ENCODE measurements at places on chromosomes 5 and 9.

DNA sequence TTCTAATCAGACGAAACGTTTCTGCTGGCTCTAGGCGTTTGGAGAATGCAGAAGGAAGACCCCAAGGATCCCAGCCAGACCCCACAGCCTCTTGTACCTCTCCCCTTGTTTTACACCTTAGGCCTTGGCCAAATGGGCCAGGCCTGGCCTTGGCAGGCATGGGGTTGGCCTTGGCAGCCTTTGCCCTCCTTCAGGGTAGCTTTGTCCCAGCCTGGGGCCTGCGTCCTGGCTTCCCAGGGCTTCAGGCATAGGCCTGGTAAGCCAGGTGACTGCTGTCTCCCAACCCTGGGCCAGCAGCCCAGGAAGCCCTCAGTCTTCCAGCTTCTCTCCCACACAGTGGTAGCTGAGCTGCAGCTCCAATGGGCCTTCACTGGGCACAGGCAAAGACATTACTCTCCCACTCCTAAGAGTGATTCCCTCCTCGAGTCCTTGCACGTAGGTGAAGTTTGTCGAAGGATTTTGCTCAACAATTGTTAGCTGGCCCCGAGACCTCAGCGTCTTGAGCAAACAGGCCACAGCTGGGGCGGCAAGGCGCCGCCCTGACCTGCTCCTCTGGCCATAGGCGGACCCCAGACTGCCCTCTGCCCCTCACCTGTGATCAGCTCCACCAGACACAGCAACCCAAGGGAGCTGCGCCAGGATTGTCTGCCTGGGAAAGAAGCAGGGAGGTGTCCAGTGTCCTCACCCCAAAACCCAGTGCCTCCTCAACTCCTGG is 1.1 kb upstream of the PITX1 start:
- peaks cover 74% of the 10 kb centered on the region for H3K27me3 ChIP-seq
- no peaks in the 10 kb centered on the region for H3K36me3 ChIP-seq
- peak overlapping the region; percentile 71 for H3K4me3 ChIP-seq
- no peak for DNase-seq

DNA sequence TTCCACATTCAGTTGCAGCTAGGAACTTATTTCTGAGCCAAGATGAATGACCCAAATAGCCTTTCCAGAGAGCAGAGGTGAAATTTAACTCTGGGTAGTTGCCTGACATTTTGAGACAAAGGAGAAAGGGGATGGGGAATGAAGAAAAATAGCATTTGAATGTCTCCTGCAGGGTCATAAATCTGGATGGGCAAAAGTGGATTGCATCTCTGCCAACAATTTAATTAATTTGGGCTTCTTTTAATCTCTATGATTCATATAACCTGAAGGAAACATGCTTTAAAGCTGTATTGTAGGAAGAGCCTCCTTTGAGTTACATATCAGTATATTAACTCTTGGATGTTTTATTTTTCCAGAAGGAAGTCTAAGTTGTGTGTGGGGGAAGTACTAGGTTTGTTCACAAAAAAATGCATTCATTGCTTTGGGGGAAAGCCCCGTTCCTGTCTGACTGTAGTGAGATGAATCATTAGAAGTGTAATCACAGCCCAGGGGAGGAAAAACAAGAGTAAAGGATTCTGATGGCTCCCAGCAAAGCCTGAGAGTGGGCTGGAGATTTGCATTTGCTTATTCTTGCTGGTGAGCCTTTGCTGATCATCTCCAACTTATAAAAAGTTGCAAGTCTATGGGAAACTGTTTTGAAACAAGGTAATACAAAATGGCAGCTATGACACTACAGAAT is 133.0 kb upstream of the IQGAP2 start:
- H3K4me1 ChIP-seq: peaks cover 10% of the 10 kb centered on the region
- H3K4me3 ChIP-seq: no peak overlapping the region
- peaks cover 5% of the 10 kb centered on the region for H3K27me3 ChIP-seq
- no peaks in the 10 kb centered on the region for H3K36me3 ChIP-seq
- H3K27ac ChIP-seq: no peak overlapping the region
- no peak for DNase-seq

GRCh38 chr9:24901319-24901718 is 355.6 kb upstream of the IZUMO3 start:
- no peak for DNase-seq
- H3K27me3 ChIP-seq: no peaks in the 10 kb centered on the region
- H3K36me3 ChIP-seq: no peaks in the 10 kb centered on the region

DNA sequence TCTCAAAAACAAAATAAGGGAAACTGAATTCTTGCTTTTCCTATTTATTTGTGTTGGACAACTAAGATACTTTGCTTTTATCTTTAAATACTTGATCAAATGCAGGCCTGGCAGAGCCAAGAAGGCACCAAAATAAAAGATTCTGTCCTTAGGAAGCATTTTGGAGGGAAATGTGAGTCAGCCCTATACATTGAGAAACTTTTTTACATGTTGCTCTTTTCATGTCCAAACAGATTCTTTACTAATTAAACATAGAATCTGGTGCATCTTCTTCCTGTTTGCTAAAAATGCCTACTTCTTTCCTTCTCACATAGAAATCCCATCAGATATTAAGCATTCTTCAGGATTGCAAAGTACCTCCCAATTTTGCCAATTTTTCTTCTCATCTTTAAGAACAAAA is 1160.4 kb downstream of the EFNA5 start:
- H3K36me3 ChIP-seq: no peaks in the 10 kb centered on the region
- H3K27me3 ChIP-seq: no peaks in the 10 kb centered on the region
- H3K4me1 ChIP-seq: no peaks in the 10 kb centered on the region
- no peak overlapping the region for H3K4me3 ChIP-seq
- DNase-seq: no peak
- no peak overlapping the region for H3K27ac ChIP-seq

GRCh38 chr9:137168573-137168903 is 1.3 kb downstream of the LRRC26 start:
- peaks cover 100% of the 10 kb centered on the region for H3K27me3 ChIP-seq
- no peak overlapping the region for H3K27ac ChIP-seq
- DNase-seq: no peak
- H3K36me3 ChIP-seq: no peaks in the 10 kb centered on the region
- peak overlapping the region; percentile 54 for H3K4me3 ChIP-seq

- no peak overlapping the region for H3K4me3 ChIP-seq
- H3K27me3 ChIP-seq: no peaks in the 10 kb centered on the region
- H3K36me3 ChIP-seq: no peaks in the 10 kb centered on the region
- DNase-seq: no peak
These were observed 8.0 kb downstream of the BRD3 start for GRCh38 chr9:134059661-134060395.

- H3K27ac ChIP-seq: no peak overlapping the region
- H3K4me3 ChIP-seq: no peak overlapping the region
- no peak for DNase-seq
- H3K36me3 ChIP-seq: no peaks in the 10 kb centered on the region
- no peaks in the 10 kb centered on the region for H3K27me3 ChIP-seq
- H3K4me1 ChIP-seq: no peaks in the 10 kb centered on the region
These were observed 204.4 kb downstream of the SYK start for GRCh38 chr9:91006046-91006445.

- DNase-seq: no peak
- no peaks in the 10 kb centered on the region for H3K4me1 ChIP-seq
- H3K4me3 ChIP-seq: no peak overlapping the region
- no peaks in the 10 kb centered on the region for H3K27me3 ChIP-seq
These were observed 25.1 kb downstream of the GDNF start for GRCh38 chr5:37814699-37815098.

- DNase-seq: peak; percentile 91
- H3K36me3 ChIP-seq: no peaks in the 10 kb centered on the region
- H3K27me3 ChIP-seq: no peaks in the 10 kb centered on the region
- no peaks in the 10 kb centered on the region for H3K4me1 ChIP-seq
- H3K4me3 ChIP-seq: no peak overlapping the region
These were observed 34.1 kb upstream of the ADAMTS2 start for GRCh38 chr5:179379321-179379890.

DNA sequence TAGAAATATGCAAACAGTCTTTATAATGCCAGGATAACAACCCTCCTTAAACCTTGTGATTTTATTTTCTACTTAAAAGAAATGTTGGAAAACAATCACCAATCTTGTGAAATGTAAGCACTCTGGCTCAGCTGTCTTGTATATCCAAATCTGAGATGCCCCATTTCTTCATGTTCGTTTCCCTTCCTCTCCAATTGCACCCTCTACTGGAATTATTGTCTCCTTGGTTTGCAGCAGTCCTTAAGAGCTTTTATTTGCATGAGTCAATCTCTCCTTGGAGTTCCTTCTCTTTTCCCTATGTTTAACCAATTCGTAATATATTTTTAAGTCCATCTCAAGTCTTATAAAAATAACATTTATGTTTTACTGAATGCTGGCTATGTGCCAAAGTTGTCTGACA is 362.0 kb upstream of the CDH10 start:
- no peak overlapping the region for H3K4me3 ChIP-seq
- H3K36me3 ChIP-seq: no peaks in the 10 kb centered on the region
- no peak for DNase-seq
- H3K4me1 ChIP-seq: no peaks in the 10 kb centered on the region

GRCh38 chr9:97440160-97440559 is 28.3 kb downstream of the TDRD7 start:
- no peaks in the 10 kb centered on the region for H3K27me3 ChIP-seq
- DNase-seq: no peak
- H3K4me3 ChIP-seq: no peak overlapping the region
- H3K4me1 ChIP-seq: no peaks in the 10 kb centered on the region
- peaks cover 42% of the 10 kb centered on the region for H3K36me3 ChIP-seq

- no peak for DNase-seq
- no peak overlapping the region for H3K4me3 ChIP-seq
- H3K27ac ChIP-seq: no peak overlapping the region
- H3K4me1 ChIP-seq: no peaks in the 10 kb centered on the region
- H3K27me3 ChIP-seq: no peaks in the 10 kb centered on the region
These were observed 13.5 kb upstream of the IQGAP2 start for GRCh38 chr5:76389513-76390154.

DNA sequence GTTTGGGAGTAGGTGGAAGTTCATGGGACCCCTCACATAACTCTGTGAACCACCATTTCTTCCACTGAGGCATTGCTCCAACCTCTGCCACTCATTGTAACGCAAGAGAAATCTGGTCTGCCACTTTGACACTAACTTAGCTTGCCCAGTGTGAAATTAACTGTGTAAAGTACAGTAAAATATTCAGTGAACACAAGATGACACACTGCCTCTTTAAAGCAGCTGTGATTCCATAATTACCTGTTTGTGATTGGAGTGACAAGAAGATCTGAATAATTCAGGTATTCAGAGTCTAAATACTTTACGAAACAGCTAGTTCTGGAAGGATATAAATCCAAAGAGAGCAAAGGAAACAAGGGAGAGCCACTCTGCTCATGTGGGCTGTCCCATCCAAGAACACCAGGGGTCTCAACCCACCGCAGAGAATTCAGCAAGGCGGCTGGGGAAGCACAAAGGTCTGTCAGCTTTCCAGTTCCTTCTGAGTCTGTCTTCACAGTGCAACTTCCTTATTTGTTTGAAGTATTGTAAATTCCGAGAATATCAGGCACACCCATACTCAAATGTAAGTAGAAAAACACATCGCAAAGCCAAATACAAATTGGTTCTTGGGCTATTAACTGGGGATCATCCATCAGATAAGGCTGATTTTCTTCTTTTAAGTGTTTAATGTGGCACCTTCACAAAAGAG is 86.9 kb downstream of the GNAQ start:
- H3K27ac ChIP-seq: peak overlapping the region; percentile 74
- peaks cover 80% of the 10 kb centered on the region for H3K4me1 ChIP-seq
- no peak overlapping the region for H3K4me3 ChIP-seq
- H3K27me3 ChIP-seq: no peaks in the 10 kb centered on the region
- DNase-seq: no peak

DNA sequence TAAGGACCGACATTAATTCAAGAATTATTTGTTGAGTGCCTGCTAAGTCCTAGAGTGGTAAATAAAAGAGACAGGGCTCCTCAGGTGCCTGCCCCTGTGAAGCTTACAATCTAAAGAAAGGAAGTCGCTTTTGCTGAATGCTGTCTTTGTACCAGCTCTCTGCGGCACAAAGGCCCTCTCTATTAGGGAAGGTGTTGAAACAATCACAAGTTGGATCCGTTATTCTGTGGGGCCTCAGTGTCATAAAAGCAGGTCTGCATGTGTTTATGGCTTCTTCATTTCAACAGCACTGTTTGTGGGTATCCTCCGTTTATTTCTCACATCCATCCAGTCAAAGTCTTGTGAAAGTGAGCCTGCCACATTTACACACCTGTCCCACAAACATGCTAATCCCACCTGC is 7.0 kb upstream of the MVB12B start:
- no peaks in the 10 kb centered on the region for H3K4me1 ChIP-seq
- H3K4me3 ChIP-seq: no peak overlapping the region
- DNase-seq: no peak
- H3K36me3 ChIP-seq: no peaks in the 10 kb centered on the region

DNA sequence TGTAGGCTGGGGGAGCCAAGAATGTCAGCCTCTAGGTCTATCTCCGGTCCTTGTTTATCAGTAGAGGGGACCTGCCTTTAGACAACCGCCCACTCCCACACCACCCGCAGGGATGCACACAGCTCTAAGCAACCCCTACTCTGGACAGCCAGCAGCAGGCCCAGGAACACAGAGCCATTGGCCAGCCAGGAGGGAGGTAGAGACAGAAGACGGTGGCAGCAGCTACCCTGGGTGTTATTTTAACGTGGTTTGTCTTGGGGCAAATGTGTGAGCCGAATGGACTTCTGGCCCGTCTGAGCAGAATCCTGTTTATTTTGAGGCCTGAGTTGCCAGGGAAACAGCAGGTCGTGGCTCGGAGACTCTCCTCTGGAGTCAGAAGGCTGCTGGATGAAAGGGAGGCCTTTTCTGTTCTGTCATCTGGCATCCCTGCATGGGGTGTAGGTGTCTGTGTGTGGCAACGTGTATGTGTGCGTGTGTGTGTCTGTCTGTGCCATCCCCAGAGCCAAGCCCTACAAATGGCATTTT is 382 bp upstream of the FGF1 start:
- H3K27ac ChIP-seq: peak overlapping the region; percentile 75
- H3K4me1 ChIP-seq: peaks cover 30% of the 10 kb centered on the region
- H3K36me3 ChIP-seq: no peaks in the 10 kb centered on the region
- no peaks in the 10 kb centered on the region for H3K27me3 ChIP-seq

GRCh38 chr9:34580358-34580757 is 9.2 kb downstream of the CNTFR start:
- DNase-seq: no peak
- H3K36me3 ChIP-seq: no peaks in the 10 kb centered on the region
- peaks cover 22% of the 10 kb centered on the region for H3K4me1 ChIP-seq
- H3K27ac ChIP-seq: no peak overlapping the region
- H3K27me3 ChIP-seq: peaks cover 96% of the 10 kb centered on the region

DNA sequence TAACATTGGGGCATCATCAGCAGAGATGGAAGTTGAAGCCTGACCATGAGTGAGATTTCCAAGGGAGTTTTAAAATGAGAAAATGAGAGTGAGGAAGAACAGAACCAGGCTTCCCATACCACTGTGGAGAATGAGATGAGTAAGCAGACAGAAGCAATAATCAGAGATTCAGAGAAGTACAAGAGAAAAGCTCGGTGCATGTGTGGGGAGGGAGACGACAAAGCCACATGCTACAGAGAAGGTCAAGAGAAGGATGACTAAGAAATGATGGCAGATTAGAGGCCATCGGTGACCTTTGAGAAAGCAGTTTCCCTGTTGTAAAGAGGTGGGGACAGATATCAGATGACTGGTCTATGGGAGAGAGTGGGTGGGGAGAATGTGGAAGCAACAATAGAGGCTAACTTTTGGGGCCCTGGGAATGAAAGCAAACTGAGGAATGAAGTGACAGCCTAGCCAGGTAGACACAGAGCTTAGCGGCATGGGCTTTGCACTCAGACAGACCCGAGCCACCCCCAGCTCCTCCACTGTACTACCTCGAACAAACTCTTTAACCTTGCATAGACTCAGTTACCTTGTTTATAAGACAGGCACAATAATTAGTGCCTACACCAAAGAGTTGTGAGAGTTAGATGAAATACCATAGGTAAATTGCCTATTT is 207.7 kb downstream of the PIK3R1 start:
- H3K36me3 ChIP-seq: no peaks in the 10 kb centered on the region
- H3K27me3 ChIP-seq: no peaks in the 10 kb centered on the region
- no peak overlapping the region for H3K4me3 ChIP-seq
- no peak for DNase-seq

Measured in esophagus muscularis mucosa (tissue), 4 donors.